Fibroblast of skin of back (primary cell): ENCODE measurements at places on chromosomes 13 and 19.

DNA sequence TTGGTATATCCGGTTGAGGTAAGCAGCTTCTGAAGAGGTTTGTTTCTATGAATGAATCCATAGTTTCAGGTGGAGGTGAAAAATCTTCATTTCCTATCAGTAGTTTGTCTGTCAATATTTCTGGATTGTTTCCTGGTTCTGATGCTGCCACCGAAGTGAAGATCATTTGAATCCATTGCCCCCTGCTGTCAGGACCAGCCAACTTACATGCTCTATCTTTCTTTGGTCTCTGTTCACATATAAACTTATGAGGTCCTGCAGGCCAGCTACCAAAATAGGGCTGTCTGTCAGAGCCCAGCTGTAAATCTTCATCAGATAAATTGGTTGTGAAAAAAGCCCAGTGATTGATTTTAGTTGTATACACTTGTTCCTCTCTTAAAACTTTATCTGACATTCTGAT is 15.2 kb upstream of the N4BP2L1 start:
- no peak for DNase-seq

GRCh38 chr13:45456196-45456972 is 8.4 kb upstream of the COG3 start:
- DNase-seq: peak; percentile 68

DNA sequence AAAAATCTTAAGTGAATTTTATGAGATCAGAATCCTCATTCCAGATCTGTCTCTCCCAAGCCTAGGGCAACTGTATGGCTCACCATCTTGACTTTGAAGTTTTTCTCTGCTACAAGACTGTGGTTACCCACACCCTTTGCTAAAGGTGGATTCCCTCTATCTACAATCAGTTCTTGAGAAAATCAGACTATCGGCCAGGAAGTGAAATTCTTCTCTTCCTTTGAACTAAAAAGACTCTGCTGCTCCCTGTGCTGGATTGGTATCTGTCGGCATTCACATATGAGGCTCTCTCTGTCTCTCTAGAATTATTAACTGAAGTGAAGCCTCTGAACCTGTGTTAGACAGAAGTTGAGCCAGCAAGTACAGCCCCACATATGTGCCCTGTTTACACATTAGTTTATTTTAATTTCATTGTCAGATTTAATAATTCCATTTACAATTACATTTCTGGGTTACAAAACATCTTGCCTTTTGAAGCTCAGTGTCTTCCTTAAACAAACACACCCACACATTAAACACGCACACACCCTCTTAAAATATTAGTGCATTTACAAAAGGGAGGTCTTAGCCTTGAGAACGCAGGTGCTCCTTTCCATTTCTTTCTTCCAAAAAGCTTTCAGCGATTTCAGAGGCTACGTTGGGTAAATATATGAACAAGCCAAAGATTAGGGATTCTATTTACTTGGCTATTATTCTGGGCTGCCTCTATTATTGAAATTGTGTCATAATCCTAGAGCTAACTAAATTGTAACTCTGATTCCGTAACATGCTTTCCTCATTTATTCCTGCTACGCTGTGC is 145.7 kb downstream of the MIPEP start:
- DNase-seq: no peak

DNA sequence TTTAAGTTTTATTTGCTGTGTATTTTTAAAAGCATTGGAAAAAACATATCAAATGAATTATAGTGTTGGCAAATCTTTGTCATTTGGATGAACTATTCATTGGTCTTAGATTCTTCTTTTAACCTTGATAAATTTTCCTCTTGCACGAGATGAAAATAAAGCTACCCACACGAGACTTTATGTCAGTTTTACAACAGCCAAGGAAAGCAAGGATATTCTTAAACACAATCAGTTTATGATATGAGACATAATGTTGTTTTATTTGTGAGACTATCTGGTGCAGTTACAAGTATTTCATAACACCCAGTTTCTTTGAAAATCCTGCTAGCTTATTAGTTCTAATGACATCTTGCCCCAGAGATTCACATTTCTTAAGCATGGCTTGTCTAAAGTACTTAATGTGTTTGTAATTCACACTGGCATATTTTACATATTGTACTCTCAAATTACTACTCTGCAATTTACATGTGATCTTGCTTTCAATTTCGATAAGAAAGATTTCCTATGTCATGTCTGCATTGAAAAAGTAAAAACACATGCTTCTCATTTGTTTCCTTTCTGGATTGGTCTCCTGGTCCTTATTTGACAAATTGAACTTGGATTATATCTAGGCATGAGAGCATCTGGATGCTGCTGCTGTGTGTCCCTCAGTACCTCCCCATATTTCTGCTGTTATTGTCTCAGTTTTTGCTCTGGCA is 955.5 kb upstream of the PCDH9 start:
- no peak for DNase-seq

DNA sequence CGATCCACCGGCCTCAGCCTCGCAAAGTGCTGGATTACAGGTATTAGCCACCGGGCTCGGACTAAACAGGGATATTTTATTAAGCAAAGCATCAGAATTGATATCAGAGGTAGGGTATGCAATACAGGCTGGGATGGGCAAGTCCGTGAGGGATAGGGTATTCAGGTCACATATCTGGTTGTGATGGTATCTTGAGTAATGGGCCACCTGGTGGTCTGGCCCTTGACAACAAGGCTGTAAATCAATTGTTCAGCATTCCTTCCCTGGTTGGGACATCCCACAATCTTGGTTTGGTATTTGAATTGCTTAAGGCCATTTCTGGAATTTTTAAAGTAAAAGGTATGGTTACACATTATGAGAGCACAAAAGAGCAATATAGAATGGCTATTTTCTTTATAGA is 1588.0 kb downstream of the SLITRK1 start:
- DNase-seq: no peak

DNA sequence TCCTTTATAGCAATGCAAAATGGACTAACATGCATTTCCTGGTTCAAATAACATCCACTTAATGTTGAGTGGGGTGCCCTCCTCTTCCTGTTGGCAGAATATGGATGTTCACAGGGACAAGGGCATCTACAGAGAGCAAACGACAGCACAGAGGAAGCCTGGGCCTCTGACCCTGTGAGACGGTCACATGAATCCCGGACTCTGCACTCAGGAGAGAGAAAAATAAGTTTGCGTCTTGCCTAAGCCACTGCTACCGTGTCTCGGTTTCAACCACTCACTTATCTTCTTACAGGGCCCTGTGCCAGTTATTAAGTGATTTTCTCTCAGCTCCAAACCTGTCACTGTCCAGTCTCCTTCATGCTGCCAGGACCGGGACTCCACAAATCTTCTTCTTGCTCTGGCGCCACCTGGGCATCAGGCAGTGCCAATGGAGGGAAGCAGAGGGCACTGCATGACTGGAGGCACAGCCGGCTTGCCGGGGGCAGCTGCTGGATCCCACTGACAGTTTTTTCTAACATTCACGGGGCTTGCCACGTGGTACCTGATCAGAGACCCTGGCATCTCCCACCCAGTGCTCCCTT is 11.8 kb downstream of the LIG1 start:
- no peak for DNase-seq

GRCh38 chr13:94196413-94196812 is 283.1 kb downstream of the DCT start:
- no peak for DNase-seq

GRCh38 chr13:44969551-44970484 is 19.5 kb downstream of the NUFIP1 start:
- DNase-seq: peak; percentile 66

- no peak for DNase-seq
Observed at GRCh38 chr19:49950590-49950948, 10.4 kb downstream of the SIGLEC11 start.

GRCh38 chr19:55212447-55212846 is 3.1 kb upstream of the PTPRH start:
- DNase-seq: no peak

DNA sequence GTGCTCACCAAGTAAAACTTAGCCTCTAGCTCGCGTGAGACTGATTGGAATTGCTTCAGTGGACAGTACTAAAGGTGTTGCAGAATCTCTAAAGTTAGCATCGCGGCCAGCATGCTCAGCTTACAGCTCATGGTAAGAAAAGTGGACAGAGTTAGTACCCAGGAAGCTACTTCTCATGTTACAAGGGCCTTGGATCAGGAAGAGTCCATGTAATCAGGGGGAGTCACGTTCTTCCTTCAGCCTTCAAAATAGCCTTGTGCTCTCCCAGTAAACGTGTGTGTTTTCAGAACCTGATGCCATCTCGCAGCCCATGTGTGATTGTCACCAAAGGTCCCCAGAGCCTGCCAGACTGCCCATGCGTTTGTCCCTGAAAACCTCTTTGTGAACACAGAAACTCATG is 195.8 kb upstream of the RNF113B start:
- DNase-seq: peak; percentile 31

- DNase-seq: peak; percentile 52
Observed at GRCh38 chr13:37491661-37492060, 106.9 kb downstream of the POSTN start.

- DNase-seq: no peak
Observed at GRCh38 chr13:110272227-110272626, 34.7 kb downstream of the COL4A1 start.

- no peak for DNase-seq
Observed at GRCh38 chr13:110496281-110496680, 65.2 kb downstream of the RAB20 start.

- DNase-seq: no peak
Observed at GRCh38 chr19:55384131-55384919, at the start of gene TMEM238. TMEM238 (minus strand) TSS chr19:55384292; CDS start chr19:55384259, 33 bp downstream.

DNA sequence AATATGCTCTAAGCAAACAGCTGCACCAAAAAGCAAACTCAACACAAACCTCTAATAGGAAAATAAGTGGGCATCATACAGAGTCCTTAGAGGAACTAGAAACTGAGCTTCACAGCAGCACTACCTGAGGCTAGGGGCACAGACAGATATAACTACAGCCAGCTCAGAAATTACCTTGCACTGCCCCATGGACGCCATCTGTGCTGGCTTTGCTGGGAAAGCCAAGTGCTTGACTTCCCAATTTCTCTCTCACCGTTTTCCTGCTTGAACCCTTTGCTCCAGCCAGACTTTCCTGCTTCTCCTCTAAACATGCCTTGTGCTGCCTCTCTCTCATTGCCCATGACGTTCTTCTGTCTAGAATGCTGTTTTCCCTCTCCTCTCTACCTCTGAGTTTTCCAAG is 29.3 kb downstream of the MTUS2 start:
- no peak for DNase-seq

GRCh38 chr13:27442797-27443196 is 7.6 kb downstream of the MTIF3 start:
- DNase-seq: no peak
